Foreskin keratinocyte (primary cell): ENCODE measurements at places on chromosomes 7 and 10. TPM values are rescaled to one million over a fixed set of nuclear protein-coding genes. Genes with fewer than 3 reads are reported as not detected.

The MKI67 gene
- total RNA-seq, result 72.8 and 102 TPM in 2 replicates

The AKR1C8 gene
- not detected in 2 replicates for total RNA-seq

The OR13A1 gene
- total RNA-seq, result not detected in 2 replicates

The C10orf67 gene
- total RNA-seq, result 0.10 and 0.11 TPM in 2 replicates

The FOXI2 gene
- total RNA-seq, result not detected in 2 replicates

The HSPA14 gene
- 23.4 and 23.6 TPM in 2 replicates for total RNA-seq

The SNCG gene
- 1.5 and 1.7 TPM in 2 replicates for total RNA-seq

The GCC1 gene
- 19.6 and 21.8 TPM in 2 replicates for total RNA-seq

The KAZALD1 gene
- total RNA-seq, result 0.27 and 0.32 TPM in 2 replicates

The C7orf25 gene
- total RNA-seq, result 3.4 and 4.3 TPM in 2 replicates

The GBX1 gene
- total RNA-seq, result not detected in 2 replicates

The GCK gene
- total RNA-seq, result 0.53 and 0.58 TPM in 2 replicates

The GPR15LG gene
- total RNA-seq, result 0.32 TPM in 1 of 2 replicates, not detected in the other

The CALML3 gene
- total RNA-seq, result 2.7 and 4.7 TPM in 2 replicates

The CYP2C19 gene
- not detected in 2 replicates for total RNA-seq

The TMEM273 gene
- total RNA-seq, result not detected in 2 replicates

The NODAL gene
- 0.14 TPM in 2 replicates for total RNA-seq

The ARID5B gene
- 11.0 and 12.2 TPM in 2 replicates for total RNA-seq

The C10orf105 gene
- not detected in 2 replicates for total RNA-seq

The FIS1 gene
- 134 and 177 TPM in 2 replicates for total RNA-seq

The ADCY1 gene
- total RNA-seq, result 0.56 and 0.58 TPM in 2 replicates

The SGMS1 gene
- total RNA-seq, result 25.3 and 27.3 TPM in 2 replicates

The MYO1G gene
- total RNA-seq, result 0.04 and 0.10 TPM in 2 replicates

The LOXL4 gene
- 0.03 and 0.04 TPM in 2 replicates for total RNA-seq

The DDC gene
- not detected in 2 replicates for total RNA-seq

The CCDC6 gene
- 47.9 and 49.3 TPM in 2 replicates for total RNA-seq

The FGFR2 gene
- 30.3 and 35.8 TPM in 2 replicates for total RNA-seq

The MUC3A gene
- total RNA-seq, result 0.17 and 0.18 TPM in 2 replicates

The GDF10 gene
- not detected in 2 replicates for total RNA-seq
